G401 (cell line): ENCODE measurements at places on chromosomes 6 and 20. TPM values are rescaled to one million over a fixed set of nuclear protein-coding genes. Genes with fewer than 3 reads are reported as not detected.

The SRMS gene
- total RNA-seq: not detected in 2 replicates

- DNase-seq: peak; percentile 75
Observed at GRCh38 chr20:31945785-31946184, 6.1 kb downstream of the PDRG1 start.

- no peak for DNase-seq
Observed at GRCh38 chr6:128192972-128193371, 292.1 kb upstream of the THEMIS start.

GRCh38 chr6:152184917-152185574, 377.6 kb downstream of the ESR1 start:
- DNase-seq: no peak

GRCh38 chr6:122202576-122203137, 196.8 kb upstream of the HSF2 start:
- DNase-seq: no peak

- DNase-seq: no peak
Observed at GRCh38 chr20:62430866-62431447, 3.6 kb upstream of the RBBP8NL start.

The LPIN3 gene
- 10.8 and 14.6 TPM in 2 replicates for total RNA-seq

GRCh38 chr6:42702200-42702599, 20.2 kb downstream of the PRPH2 start:
- DNase-seq: no peak

DNA sequence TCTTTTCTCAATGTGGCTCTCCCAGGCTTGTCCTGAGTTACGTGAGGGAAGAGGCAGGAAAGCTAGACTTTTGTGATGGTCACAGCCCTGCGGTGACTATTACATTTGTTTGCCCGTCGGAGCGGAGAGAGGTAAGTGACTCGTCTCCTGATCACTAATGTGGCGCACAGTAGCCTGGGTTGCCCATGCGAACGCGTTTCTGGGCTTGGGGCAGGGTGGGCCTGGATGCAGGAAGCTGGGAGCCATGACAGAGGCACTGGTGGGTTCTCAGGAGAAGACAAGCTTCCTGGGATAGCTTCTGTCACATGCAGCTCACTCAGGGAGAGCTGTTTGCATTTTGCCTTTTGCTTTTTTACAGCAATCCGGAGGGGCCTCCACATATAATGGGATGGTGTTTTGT, 60.6 kb downstream of the IGF2R start:
- DNase-seq: no peak

The SSTR4 gene
- not detected in 2 replicates for total RNA-seq

The PDE7B gene
- total RNA-seq: not detected in 2 replicates

- DNase-seq: peak; percentile 78
Observed at GRCh38 chr6:168097621-168098430, 18.8 kb upstream of the FRMD1 start.

The OLIG3 gene
- not detected in 2 replicates for total RNA-seq

The CUL9 gene
- 0.98 and 8.9 TPM in 2 replicates for total RNA-seq

GRCh38 chr20:58112017-58112781, 116.3 kb downstream of the ANKRD60 start:
- no peak for DNase-seq

The FOXQ1 gene
- total RNA-seq: not detected in 2 replicates

- no peak for DNase-seq
Observed at GRCh38 chr6:150603176-150603575, 3.5 kb downstream of the PLEKHG1 start.

DNA sequence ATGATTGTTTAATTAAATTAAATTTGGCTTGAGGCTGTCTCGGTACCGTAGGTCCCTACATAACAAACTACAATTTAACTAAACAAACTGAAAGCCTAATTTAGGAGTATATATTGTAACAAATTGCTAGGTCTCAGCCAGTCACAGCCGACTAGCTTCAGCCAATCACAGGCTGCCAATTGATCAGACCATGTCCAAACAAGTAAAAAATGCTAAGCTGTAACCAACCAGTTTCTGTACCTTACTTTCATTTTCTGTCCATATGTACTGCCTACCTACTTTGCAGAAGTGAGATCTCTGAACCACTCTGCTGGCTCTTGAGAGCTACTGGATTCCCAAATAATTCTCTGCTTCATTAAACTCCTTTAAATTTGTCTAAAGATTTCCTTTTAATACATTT, 648.0 kb upstream of the GJE1 start:
- DNase-seq: no peak

The OR2H2 gene
- total RNA-seq: not detected in 2 replicates

DNA sequence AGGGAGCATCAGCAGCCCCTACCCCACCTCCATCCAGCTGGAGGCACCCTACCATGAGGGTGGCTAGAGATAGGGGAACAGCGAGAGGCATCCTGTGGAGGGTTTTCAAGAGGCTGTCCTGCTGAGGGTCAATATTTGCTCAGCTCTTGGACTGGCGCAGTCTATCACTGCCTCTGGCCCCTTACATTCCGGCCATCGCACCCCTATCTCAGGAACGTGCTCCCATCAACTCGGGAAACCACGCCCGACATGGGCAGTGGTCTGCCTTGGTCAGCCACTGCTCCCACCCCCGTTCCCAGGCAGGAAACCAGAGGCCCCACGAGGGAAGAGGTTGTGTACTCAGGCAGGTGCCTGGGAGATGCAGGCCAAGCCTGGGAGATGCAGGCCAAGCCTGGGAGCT, 57.9 kb downstream of the VEGFA start:
- DNase-seq: no peak

GRCh38 chr6:130000526-130001421, 17.6 kb upstream of the L3MBTL3 start:
- DNase-seq: no peak

The ANKRD6 gene
- 12.1 and 22.1 TPM in 2 replicates for total RNA-seq

DNA sequence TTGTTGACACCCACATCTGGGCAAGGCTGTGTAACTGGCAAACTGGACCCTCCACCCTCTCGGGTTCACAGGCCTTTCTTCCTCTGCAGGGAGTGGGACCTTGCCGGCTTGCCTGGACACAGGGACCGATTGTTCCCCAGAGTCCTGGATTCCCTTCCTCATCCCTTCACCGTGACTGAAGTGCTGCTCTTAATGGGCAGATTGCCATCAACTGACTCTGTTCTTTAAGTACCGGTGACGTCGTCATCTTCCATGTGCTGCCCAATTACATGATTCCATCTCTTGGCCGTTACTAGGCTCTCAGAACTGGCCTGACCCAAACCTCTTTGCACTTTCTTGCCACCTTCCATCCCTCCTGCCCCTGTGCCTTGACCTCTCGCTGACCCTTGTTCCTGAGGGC, 85.4 kb downstream of the EYA4 start:
- no peak for DNase-seq

DNA sequence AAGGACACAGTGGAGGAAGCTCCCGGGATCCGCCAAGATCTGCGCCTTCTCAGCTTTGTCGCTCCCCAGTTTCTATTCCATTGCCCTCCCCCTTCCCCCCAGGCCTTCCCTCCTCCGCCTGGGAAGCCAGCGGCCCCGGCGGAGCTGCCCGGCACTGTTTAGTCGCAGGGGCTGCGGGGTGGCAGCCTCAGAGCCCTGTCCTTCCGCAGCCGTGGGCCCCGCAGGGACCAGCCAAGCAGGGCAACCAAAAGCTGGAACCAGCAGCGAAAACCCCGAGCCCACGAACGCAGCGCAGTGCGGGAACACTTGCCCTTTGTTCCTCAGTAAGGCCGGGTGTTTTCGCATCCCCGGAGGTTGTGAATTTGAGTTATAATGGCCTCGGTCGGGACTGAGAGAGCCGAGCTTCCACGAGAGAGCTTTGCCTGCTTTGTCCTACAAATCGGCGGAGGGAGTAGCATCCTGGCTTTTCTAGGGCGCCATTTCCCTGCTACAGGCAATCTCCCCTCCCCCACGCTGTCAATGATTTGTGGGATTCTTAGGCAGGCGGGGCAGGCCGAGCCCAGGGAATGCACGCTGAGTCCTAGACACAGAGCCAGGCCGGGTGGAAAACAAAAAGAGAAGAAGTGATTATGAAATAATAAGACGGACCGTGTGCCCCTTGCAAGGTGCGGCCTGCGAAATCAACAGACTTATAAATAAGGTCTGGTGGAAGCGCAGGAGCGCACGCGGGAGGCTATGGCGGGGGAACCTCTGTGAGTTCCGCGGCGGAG, 4.0 kb upstream of the TUBB2B start:
- peak; percentile 94 for DNase-seq

GRCh38 chr6:27886073-27886472, 26.1 kb downstream of the OR2B2 start:
- DNase-seq: no peak

DNA sequence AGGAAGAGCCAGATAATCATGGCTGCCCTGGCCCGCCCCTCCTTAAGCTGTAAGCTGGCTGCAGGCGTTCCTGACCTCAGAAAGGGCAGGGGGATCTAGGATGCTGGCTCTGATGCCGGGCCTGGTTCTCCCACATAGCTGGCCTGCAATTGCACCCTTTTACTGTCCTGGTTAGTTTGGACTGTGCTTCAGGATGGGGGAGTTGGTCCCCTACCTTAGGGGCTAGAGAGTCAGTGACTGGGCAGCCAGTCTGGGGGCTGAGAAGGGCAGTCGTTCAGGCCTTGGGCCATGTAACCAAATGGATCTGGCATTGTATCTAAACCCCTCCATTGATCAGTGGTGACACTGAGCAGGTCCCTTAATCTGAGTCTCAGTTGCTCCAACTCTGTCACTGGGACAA, 40.7 kb downstream of the TGM3 start:
- DNase-seq: no peak

The SAPCD1 gene
- total RNA-seq: 13.0 and 15.4 TPM in 2 replicates

- no peak for DNase-seq
Observed at GRCh38 chr6:26105842-26106241, 18.6 kb downstream of the HFE start.

DNA sequence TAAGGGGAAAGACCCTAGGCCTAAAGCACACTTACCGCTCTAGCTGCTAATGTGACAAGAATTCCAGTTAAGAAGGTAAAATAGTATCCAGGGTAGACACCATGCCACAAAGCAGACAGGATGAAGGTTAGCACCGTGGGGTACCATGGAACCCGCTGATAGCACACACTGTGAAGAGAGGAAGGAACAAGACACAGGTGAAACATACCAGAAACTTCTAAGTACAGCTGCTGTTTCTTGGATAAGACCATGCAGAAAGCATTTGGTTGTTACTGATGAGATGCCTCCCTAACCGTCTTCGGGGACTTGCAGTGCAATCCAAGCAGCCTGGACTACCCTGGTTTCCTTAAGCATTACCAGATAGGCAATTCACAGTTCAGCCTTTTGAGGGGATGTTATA, 99.4 kb downstream of the MBOAT1 start:
- no peak for DNase-seq

DNA sequence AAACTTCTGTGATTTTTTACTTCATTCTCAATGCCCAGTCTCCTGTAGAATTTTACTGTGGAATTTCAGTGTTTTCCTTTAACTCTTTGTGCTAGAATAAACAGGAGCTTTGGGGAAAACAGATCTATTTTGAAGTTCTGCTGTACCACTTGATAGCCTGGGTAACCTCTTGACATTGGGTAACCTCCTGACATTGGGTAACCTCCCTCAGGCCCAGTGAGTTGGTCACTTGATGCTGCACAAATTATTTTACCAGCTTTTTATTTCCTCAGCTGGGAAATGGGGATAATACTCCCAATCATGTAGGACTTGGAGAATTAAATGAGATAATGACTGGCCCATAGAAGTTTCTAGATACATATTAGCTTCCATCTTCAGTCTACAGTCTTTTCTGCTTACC, 137.3 kb upstream of the TOP1 start:
- DNase-seq: no peak

DNA sequence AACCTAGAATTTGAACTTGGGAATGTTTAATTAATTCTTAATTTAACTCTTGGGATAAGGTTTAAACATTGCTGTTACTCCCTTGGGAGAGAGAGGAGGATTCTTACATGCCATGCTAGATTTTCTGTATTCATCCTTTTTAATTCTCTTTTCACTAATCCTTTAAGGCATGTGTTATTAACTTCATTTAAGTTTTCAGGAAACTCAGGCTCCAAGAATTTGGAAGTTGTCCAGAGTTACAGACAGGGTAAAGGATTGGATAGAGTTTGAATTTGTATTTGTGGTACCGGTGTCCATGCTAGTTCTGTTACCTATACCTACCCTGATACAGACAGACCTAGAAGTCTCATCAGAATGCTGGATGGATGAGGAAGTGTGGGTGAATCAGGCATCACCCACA, 23.7 kb downstream of the DOK5 start:
- no peak for DNase-seq

GRCh38 chr20:50546729-50547314, 36.6 kb downstream of the PTPN1 start:
- DNase-seq: no peak

- DNase-seq: no peak
Observed at GRCh38 chr6:15905488-15906419, 223.1 kb upstream of the MYLIP start.

The PTK6 gene
- 0.10 TPM in 1 of 2 replicates, not detected in the other for total RNA-seq

DNA sequence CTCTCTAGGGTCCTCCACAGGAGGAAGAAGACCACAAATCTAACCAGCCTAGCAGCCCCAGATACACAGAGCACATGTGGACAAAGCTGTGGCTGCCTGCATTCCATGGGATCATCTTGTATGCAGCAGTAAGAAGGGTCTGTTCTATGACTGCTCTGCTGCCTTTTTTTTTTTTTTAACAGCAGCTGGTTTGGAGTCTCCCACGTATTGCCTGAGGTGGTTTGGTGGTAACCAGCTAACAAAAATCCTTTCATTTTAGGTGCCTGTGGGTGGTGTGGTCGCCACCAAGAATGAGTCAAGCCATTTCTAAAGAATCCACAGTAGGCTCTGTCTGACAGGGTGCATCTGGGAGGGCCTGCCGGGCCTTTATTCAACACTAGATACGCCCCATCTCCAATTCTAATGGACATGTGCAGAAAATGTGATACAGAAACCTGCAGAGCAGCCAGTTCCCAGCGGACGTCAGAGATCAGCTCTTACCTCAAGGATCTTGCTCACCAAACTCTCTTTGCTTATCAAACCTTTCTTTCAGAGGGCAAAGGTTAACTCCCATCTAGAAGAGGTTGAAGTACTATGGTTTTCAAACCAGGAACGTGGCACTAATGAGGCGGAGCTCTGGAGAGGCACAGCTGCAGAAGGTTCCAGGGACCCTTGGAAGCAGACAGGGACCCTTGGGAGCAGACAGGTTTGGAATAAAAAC, 32.0 kb downstream of the GNAS-AS1 start:
- DNase-seq: no peak

The DNAH8 gene
- not detected in 2 replicates for total RNA-seq
